Stimulated activated CD4-positive, alpha-beta T cell treated with anti-CD3 and anti-CD28 coated beads, Interleukin-12 subunit alpha, Interleukin-12 subunit beta, amount 100 ng/mL, for 48 hours (primary cell): ENCODE measurements at places on chromosomes 5 and 9.

DNA sequence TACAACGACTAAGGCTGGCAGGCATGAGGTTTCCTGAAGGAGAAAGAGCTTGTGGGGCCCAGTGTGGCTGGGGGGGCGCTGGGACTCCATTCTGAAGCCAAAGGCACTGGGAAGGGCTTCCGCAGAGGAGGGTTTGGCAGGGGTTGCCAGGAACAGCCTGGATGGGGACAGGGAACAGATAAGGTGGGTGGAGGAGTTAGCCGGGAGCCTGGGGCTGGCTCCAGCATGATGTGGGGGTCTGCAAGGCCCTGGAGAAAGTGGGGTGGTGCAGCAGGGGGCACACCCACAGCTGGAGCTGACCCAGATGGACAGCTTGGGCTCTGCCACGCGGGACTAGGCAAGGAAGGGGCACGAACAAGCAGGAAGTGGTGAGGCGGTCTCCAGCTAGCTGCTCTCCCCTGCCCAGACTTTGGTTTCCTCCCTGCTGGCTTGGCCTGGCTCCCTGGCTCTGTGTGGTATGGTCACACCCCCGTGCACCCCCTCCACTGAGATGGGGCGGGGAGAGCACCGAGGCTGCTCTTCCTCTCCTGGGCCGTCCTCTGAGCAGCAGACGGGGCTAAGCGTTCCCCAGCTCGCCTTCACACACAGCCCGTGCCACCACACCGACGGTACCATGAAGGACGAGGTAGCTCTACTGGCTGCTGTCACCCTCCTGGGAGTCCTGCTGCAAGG lies at the start of gene LTC4S:
Gene LTC4S (plus strand): TSS at position 519 of the 672 bp plus-strand sequence. CDS start 95 bp downstream, at position 614.
- no peak for DNase-seq

DNA sequence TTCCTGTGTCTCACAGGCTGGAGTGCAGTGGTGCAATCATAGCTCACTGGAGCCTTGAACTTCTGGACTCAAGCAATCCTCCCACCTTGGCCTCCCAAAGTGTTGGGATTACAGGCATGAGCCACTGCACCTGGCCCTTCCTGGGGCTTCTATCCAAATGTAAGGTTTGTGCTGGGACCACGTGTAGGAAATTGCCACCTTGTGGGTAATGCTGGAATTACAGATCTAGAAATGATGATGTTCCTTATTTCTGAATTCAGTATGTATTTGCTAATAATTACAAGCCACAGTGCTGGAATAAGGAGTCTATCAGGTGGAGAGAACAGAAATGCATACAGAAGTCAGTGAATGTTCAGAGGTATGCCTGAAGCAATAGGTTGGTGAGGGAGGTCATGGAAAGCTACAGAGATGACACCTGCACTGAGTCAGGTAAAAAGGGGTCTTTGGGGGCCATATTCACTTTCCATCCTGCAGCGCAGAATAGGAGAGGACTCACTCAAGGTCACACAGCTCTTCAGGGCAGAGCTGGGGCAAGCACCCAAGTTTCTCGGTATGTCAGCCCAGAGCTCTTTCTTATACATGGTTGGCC lies 8.8 kb upstream of the IGFBPL1 start:
- no peak for DNase-seq

DNA sequence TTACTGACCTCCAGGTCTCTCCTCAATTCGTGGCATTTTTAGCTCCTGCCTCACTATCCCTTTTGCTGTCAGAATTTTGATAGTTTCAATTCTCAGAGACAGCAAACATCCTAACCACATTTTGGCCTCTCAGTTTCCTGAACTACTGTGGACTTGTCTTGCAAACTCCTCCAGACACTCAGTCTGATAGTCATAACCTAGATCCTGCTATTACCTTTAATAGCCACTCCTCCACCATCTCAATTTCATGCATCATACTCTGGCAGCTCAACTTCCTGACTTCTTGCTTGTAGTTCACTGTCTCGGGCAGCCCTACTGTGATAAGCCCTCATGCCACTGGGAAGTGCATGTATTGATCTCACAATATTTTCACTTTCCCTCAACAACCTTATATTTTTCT lies 481.8 kb upstream of the CDH18 start:
- no peak for DNase-seq

DNA sequence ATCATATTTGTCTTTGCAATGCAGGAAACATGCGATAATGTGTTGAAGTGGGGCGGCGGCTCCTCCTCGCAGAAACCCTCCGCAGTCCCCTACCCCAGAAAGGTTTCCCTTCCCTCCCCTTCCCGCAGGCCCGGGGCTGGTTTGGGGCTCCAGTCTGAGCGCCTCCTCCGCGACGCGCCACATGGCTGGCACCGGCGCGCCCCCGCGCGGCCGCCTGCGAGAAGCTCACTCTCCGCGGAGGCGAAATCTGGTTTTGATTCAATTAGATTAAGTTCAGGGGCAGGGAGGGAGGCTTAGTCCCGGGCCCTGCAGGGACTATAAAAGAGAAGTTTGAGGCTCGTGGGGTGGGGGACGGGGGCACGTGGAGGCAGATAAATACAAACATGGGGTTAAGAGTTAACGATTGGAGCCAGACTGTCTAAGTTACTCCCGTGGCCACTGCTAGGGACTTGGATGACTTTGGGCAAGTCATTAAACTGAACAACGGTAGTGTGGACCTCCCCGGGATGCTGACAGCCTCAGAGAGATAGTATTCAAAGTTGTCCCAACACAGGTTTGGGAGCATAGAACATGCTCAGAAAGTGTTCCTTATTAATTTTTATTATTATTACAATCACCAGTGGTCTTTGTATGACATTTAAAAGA lies 69.4 kb downstream of the MSX2 start:
- DNase-seq, result peak; percentile 21

- DNase-seq, result peak; percentile 77
Measured at GRCh38 chr9:99823681-99824377, 2.1 kb downstream of the NR4A3 start.

GRCh38 chr5:137778772-137779564 lies 24.8 kb upstream of the HNRNPA0 start:
- no peak for DNase-seq

DNA sequence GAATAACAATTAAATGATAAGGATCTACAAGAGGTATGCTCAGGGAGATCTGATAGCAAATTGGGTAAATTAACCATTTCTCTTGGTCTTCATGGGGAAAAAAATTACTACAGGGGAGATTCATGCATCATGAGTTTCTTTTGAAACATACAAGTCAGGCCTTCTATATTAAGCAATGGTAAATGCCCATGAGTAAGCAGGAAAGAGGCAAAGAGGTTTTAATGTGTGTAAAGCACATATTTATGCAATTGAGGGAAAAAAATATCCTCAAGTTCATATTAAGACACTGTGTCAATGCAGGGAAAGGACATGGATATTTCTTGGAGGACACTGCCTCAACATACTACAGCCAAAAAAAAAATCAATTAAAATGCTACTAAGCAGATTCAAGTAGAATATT lies 73.4 kb upstream of the NR4A3 start:
- DNase-seq, result no peak

GRCh38 chr9:27732494-27732893 lies 159.2 kb upstream of the C9orf72 start:
- no peak for DNase-seq

DNA sequence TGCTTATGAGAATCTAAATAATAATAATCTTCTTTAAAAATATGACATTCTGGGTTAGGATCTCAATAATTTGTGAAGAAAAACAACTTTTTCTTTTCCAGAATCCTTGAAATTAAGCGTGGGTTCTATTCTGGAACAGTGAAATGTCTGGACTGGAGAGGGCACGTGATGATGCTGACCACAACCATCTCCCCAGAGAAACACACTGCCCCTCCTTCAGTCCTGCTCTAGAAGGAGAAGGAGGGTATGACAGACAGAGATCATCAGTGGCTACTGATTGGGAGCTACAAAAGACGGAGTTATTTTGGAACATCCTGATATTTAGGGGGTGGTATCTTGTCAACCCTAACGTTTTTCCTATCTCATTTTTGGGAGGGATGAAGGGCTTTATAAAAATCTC lies 40.2 kb downstream of the MEF2C start:
- DNase-seq, result no peak

GRCh38 chr9:135289081-135289491 lies 190.5 kb upstream of the PPP1R26 start:
- DNase-seq, result no peak

- DNase-seq, result no peak
Measured at GRCh38 chr9:110081395-110081794, 126.6 kb downstream of the C9orf152 start.

- DNase-seq, result no peak
Measured at GRCh38 chr9:134437403-134438194, 111.3 kb downstream of the RXRA start.

DNA sequence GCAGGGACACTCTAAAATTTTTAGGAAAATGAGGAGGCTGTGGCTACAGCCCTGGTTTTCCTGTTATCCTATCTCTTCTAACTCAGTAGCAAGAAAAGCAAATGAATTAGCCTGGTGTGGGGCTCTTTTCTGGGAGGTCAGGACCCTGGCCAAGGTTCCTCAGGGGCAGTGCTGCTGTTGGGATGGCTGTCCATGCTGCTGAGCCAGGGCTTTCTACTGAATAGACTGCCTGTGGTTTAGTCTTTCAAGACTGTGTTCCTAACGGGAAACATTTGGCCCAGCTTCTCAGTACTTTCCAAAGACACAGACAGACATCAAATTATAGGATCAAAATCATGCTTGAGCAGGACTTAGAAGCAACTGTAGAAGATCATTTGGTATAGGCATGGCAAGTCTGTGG lies 18.1 kb downstream of the TNC start:
- no peak for DNase-seq

- no peak for DNase-seq
Measured at GRCh38 chr9:111852291-111852690, 44.3 kb upstream of the UGCG start.

- no peak for DNase-seq
Measured at GRCh38 chr5:17379100-17379951, 118.7 kb upstream of the TAF11L2 start.

DNA sequence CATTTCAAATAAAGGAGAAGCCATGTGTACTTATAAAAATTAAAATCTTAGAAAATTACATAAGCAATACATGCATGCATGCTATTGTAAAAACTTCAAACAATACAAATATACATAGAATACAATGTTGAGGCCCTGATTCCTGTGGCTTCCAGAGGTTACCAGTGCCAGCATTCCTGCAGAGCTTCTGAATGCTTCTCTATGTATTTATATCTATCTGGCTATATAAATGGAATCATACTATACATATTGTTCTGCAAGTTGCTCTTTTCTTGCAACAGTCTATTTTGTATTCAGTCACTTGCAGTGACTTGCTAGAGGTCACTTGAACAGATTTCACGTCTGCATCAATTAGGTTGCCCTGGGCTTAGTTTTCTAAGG lies 3.2 kb upstream of the IL12B start:
- DNase-seq, result no peak

GRCh38 chr5:11815916-11816315 lies 88.3 kb downstream of the CTNND2 start:
- no peak for DNase-seq

DNA sequence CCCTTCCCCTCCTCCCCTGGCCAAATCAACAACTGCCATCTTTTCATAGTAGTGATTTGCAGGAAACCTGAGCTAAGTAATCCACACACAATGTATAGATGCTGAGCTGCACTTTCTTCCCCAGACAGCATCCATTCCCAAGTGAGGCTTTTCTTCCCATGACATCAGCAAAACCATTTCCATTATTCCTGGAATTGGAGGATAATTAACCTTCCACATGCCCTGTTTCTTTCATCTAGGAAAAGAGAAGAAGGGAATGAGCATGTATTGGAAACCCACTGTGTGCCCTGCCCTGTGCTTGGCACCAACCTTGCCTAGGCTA lies 268.0 kb downstream of the ZSWIM6 start:
- no peak for DNase-seq

DNA sequence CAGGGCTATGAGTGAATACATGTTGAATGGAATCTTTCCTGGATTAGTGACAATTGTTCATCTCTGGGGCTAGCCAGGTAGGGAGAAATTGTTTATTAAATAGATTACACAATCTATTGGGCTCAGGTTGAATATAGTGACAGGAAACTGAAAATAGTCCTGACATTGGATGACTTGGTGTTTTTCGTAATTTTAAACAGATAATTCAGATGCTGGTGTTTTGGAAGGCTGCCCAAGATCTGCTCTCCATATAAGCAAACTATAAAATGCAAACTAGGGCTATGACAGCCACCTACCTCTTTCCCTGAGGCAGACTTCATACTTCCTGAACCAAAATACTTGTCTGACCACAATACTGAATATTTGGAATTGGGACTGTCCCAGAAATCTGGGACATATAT lies 99.1 kb downstream of the ENC1 start:
- no peak for DNase-seq

DNA sequence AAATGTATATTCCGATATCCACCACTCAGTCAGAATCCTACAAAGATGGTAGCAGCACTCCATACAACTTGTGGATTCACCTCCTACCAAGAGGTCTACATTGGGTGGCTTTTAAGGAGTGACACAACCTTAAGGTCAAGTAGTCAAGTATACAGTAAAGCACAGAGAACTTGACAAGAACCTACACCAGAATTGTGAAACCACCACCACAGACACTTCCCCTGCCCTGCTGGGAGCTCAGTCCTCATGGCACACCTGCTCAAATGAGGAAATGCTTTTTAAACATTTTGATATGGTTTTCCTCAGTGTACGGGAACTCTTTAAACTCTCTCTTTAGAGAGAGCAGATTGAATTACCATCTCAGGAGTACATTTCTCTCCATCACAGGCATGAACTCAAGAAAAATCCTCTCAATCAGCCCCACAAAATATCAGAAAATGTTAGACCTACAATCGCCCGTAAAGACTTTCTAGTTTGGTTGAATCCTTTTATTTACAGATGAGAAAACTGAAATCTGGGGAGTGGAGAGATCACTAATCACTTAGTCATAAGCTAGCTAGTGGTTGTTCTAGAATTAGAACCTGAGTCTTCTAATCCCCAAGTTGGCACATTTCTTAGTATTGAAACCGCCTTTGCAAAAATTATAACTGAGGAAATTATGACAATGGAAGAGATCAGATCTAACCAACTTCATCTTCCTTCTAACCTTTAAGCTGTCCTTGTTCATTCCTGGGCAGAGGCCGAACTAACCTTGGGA lies 38.5 kb upstream of the NR4A3 start:
- DNase-seq, result no peak

DNA sequence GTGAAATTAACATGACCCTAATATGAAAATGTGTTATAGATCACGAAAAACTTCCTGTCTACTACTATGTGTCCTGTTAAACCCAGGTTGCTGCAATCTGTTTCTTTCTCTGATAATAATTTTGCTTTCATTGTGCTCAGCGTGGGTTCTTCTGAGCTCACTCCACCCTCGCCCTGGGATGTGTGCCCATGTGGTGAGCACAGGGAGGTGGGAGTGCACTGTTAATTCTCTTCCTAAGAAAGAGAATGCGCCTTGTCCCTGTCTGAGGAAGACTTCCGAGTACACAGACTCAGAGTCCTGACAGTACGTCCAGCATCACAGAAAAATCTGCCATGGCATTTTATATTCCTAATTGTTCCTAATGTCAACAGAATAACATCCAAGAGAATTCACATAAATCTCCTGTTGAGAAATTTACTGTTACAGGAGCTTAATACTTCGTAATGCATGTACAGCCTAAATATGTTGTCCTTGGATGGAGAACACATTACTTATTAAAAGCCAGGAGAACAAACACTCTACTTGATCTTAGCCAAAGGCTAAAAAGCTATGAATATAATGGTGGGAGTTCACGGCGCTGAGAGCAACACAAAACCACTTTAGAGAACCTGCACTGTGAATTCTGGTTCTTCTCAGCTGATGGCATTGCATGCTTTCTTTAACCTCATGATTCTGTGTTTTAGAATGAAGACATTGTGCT lies 102.6 kb downstream of the PDE4D start:
- no peak for DNase-seq
